ENCODE measurements at places on chromosomes 16 and 17.

GRCh38 chr17:32492648-32493289 lies 6.0 kb downstream of the CDK5R1 start:
- no peak for DNase-seq

DNA sequence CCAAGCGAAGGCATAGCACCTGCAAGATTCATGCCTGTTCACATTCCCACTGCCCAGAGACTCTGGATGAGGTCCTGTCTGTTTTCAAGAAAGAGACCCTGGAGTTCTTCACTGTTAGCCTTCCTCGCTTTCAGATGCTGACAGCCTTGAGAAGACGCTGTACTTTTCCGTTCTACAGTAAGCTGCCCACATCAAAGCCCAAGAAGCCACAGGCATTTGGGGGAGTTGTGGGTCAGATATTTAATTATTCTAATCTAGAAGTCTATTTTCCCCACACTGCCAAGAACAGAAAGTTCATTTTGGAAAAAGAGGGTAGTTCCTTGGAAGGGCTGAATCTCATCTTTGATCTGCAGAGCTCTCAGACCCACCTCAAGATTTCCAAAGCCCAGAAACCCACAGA lies 127.9 kb downstream of the AXIN2 start:
- DNase-seq, result no peak

DNA sequence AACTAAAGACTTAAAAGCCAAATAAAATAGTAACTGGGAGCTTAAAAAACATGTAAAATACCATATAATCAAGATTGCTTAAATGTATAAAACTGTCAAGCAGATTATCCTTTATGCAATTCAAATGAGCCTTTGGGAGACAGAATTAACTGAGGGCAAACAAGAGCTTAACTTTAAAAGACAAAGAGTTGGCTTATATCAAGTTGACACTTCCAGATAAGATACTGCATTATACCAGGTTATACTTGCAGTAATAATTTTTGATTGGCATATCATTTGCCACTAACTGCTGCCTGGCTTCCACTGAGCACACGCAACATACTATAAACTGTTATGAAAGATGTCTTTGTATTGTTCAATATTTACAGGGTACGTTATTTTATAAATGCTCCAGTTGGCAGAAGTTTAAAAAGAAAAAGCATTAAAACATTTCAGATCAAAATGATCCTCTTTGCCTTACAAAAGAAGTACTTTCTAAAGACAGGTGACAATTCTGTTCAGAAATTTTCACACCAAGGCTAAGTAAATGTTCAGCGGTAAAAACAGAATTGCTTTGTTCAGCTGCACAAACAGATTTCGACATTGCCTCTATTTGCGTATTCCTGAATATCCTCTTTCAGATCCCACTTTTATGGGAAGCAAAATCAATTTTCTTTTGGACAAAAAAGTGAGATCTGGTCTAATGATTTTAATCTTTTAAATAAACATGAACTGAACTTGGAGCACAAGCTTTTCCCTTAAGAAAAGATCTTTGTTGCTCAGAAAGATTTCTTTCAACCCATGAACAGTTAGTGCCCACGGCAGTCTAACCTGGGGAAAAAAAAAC lies 50.7 kb downstream of the TOX3 start:
- DNase-seq, result no peak

- DNase-seq, result no peak
Observed at GRCh38 chr17:62062302-62062701, 2.8 kb downstream of the MED13 start.

DNA sequence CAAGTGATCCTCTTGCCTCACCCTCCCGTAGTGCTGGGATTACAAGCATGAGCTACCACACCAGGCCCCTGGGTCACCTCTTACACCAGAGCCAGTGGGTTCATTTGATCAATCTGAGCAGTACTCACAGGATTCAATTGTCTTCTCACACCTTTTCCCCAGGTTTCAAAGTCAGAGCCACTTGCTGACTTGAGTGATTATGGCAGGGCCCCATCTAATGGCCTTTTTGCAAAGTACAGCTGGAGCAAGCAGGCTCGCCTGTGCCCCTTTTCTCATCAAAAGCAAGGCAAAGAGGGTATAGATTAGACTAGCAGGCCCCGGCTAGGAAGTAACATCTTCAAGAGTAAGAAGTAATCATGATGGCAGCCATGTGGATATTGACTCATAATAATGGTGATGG lies 114.8 kb upstream of the NOL11 start:
- DNase-seq, result peak; percentile 81

DNA sequence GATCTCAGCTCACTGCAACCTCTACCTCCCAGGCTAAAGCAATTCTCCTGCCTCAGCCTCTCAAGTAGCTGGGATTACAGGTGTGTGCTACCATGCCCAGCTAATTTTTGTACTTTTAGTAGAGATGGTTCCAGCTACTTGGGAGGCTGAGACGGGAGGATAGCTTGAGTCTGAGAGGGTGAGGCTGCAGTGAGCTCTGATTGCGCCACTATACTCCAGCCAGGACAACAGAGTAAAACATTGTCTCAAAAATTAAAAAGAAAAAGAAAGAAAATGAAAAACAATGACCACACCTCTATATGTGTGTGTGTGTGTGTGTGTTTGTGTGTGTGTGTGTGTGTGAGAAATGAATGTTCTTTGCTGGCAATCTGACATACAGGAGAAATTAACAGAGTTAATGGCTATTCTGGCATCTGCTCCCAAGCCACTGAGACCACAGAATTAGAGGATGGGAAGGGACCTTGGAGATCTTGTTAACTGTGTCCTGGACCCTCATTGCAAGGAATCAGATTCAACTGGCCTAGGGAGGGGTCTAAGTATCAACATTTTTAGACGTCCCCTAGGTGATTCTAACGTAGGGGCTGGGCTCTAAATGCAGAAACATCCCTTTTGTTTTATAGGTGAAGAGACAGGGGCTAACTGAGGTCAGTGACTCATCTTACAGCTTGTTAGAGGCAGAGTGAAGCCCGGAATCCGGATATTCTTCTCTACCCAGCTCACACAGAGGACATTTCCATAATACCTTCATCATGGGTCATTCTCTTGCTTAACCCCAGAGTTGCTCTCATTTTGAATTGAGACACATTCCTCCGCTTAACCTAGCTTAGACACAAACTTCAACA lies 16.4 kb upstream of the MARCHF10 start:
- DNase-seq, result no peak

- peak; percentile 47 for DNase-seq
Observed at GRCh38 chr17:82548681-82549303, 29.3 kb downstream of the FOXK2 start.

- no peak for DNase-seq
Observed at GRCh38 chr17:82937411-82938371, 97.9 kb upstream of the ZNF750 start.

GRCh38 chr17:71938340-71939010 lies 182.3 kb upstream of the SOX9 start:
- no peak for DNase-seq

DNA sequence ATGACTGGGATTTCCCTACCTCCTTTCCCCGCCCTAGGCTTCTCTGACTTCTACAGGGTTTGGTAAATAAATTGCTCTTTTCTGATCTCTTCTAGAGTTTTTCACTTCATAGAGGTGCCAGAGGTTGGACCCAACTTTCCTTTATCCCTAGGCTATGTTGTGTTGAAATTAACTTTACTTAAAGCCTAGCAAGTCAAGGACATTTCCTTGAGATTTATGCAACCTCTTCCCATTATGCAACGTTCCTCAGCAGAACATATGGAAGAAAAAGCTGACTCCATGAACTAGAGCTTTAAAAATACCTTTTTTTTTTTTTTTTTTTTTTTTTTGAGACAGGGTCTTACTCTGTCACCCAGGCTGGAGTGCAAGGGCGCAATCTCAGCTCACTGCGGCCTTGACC lies 15.5 kb downstream of the MPO start:
- DNase-seq, result no peak

DNA sequence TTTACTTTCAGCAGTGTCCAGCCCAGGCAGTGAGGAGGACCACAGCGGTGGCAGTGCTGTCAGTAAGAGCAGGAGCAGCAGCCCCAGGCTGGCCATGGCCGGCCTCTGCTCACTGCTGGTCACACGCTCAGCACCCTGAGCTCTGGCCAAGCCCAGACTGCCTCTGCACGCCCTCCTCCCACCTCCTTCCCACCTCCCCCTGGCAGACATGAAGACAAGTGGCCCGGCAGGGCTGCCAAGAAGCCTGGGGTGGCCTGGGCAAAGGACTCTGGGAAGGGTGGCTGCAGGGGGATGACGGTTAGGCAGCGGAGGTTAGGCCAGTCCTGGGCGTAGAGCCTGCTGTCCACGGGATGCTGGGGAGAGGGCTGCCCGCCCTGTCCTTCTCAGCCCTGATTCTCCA lies at the start of gene C16orf89:
Gene C16orf89 (minus strand): TSS at position 144 of the 400 bp plus-strand sequence. CDS start 48 bp downstream, at position 96.
- no peak for DNase-seq

DNA sequence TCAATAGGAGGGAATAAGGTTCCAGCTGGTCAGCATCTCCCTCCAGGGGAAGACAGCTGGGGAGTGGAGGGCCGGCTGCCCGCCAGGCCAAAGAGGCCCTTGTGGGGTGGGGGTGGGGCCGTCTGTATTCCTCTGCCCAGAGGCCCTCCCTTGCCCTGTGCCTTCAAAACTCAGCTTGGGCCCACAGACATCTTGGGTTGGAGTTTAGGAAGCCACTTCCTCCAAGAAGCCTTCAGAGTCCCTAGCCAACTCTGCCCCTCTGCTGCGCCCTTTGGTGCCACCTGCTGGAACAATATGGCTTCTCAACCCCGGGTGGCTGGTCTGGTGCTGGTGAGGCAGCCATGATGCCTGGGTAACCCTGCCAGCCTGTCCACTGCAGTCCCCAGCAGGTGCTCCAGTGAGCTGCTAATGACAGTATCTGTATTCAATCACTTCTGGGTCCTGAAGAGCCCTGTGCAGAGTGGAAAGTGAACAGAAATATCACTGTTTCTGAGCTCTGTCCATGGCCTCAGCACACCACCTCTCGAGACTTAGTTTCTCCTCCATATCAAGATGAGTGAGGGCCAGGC lies 16.7 kb downstream of the HSD11B2 start:
- DNase-seq, result peak; percentile 66

DNA sequence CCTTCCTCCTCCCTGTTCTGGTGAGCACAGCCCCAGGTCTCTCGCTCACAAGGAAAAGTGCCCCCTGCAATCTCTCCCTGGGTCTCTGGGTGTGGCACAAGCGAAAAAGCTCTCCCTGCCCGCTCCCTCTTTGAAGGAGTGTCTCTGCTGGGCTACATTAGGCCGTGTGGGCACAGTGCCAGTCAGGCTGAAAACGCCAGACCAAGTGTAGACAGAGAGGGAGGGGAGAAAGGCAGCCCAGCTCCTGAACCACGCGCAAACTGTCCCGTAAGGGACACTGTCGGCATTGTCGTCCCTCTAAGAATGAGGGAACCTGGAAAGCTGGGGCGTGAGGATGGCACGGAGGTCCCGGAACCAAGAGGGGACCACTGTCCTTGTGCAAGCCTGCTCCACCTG lies 3.9 kb downstream of the SMIM5 start:
- no peak for DNase-seq

- DNase-seq, result peak; percentile 37
Observed at GRCh38 chr17:9645851-9646545, 681 bp downstream of the USP43 start.

- no peak for DNase-seq
Observed at GRCh38 chr16:20675488-20676267, 21.8 kb downstream of the ACSM1 start.

- no peak for DNase-seq
Observed at GRCh38 chr16:18836702-18837101, 35.4 kb upstream of the ARL6IP1 start.

DNA sequence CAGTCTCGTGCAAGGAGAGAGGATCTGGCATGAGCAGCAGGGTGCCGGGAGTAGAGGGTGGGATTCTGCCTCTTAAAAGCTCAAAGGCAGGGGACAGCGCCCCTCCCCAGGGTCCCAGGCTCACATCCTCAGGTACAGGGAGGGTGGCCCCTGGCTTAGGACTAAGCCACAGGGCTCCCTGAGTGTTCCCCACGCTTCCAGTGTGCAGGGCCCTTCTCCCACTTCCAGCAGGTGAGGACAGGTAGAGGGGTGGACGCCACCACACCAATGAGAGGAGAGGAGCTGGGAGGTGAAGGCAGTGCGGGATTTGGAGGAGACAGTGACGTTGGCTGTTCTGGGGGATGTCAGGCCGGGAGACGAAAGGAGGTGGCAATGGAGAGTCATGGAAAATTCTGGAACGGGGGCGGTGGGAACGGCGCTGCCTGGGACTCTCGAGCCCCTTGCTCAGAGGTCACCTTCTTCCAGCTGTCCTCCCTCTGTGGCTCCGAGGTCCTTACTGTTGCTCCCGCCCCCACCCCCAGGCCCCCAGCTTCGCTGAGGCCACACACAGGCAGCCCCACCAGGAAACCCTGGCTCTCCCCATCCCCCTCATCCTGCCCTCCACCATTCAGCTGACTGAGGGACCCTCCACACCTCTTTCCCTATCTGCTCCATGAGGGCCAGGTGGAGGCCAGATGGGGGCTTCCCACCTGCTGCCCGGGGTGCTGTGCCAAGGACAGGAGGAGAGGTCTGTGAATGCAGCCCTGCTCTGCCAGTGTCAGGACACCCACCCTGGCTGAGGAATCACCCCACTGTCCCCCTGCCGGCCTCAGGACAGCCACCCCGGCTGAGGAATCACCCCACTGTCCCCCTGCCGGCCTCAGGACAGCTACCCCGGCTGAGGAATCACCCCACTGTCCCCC lies 57.7 kb upstream of the ACSF3 start:
- DNase-seq, result no peak

GRCh38 chr17:67578142-67578457 lies 139.6 kb upstream of the NOL11 start:
- no peak for DNase-seq

DNA sequence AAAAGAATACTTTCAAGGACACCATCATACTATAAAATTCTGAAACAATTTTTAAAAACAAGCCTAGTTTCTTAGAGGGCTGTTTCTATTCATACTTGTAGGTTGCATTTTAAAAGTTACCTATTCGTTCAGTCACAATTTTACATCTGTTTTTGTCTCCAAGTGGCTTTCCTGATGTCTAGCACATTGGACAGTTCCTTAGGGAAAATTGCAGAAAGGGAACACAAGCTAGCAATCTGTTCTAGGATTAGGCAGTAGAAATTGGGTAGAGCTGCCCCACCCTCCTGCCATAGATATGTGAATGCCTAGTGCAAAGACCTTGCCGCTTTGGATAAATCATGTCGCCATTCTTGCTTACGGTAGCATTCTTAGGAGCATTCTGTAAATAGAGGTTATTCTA lies 358.9 kb downstream of the RBFOX1 start:
- DNase-seq, result no peak

All from D341Med (cell line).